ENCODE measurements at places on chromosomes 5 and 9. TPM values are rescaled to one million over a fixed set of nuclear protein-coding genes. Genes with fewer than 3 reads are reported as not detected.

GRCh38 chr9:27337236-27337635 lies 40.3 kb upstream of the EQTN start:
- peaks cover 5% of the 10 kb centered on the region for H3K27me3 ChIP-seq
- no peak overlapping the region for H3K27ac ChIP-seq
- no peaks in the 10 kb centered on the region for H3K36me3 ChIP-seq
- H3K4me1 ChIP-seq, result no peaks in the 10 kb centered on the region
- no peak for DNase-seq
- H3K4me3 ChIP-seq, result no peak overlapping the region

Gene IFNA2
- total RNA-seq, result not detected

- DNase-seq, result no peak
- peak overlapping the region; percentile 50 for H3K27ac ChIP-seq
- peaks cover 14% of the 10 kb centered on the region for H3K4me1 ChIP-seq
- no peaks in the 10 kb centered on the region for H3K36me3 ChIP-seq
- H3K4me3 ChIP-seq, result peak overlapping the region; percentile 96
- peaks cover 3% of the 10 kb centered on the region for H3K27me3 ChIP-seq
Measured at GRCh38 chr9:19409401-19410194, 789 bp downstream of the ACER2 start.

DNA sequence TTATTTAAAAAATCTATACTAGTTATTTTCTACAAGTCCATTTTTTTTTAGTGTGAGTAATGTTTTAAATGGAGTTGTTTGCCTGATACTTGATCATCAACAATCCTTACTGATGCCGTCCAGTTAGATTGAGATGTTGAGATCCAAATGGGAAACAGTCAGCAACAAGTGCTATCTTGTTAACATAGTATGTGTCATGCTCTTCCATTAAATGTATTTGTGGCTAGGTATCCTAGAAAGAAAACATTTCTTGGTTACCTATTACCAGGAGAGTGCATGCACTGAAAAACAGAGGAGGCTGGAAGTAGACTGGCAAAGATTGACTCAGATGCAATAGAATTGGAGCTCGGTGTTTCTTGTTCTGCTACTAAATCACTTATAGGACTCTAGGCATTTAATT lies 123.4 kb upstream of the MAN2A1 start:
- H3K4me1 ChIP-seq, result no peaks in the 10 kb centered on the region
- no peak for DNase-seq
- H3K27ac ChIP-seq, result no peak overlapping the region
- H3K36me3 ChIP-seq, result no peaks in the 10 kb centered on the region

Gene PHYHD1
- total RNA-seq, result 0.68 TPM

Gene BNC2
- not detected for total RNA-seq

DNA sequence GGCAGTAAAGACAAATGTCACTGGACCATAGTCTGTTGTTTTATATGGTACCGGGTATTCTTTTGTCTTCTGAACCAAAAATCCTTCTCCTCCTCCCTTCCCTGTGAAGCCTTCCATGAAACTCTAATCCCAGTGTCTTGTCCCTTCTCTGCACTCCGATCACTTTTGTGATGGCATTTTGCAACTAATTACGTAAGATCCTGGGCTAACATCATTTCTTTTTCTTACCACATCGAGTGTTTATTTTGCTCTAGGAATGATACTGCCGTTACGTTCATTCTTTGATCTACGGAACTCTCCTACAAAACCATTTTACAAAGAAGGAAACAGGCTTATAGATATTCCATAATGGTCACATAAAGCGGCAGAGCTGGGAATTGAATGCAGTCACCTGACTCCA lies 33.7 kb downstream of the SNX18 start:
- H3K4me3 ChIP-seq, result no peak overlapping the region
- H3K27me3 ChIP-seq, result peaks cover 2% of the 10 kb centered on the region
- no peaks in the 10 kb centered on the region for H3K4me1 ChIP-seq
- no peak for DNase-seq
- peaks cover 15% of the 10 kb centered on the region for H3K36me3 ChIP-seq

Gene TMEFF1
- 1.1 TPM for total RNA-seq

Gene IFNA13
- not detected for total RNA-seq

DNA sequence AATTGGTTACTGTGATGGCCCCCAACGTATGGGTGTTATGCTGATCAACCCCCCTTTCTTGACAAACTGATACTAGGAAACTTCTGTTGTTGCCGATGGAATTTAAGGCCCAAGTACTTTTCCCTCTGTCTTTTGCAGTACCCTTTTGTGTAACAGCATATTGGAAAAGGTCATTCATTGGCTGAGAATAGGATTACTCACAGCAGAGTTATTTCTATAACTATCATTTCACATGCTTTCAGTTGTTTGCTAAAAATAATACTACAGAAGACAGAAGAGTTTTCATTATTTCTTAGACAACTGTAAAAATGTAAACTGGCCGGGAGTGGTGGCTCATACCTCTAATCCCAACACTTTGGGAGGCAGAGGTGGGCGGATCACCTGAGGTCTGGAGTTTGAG lies 329.5 kb downstream of the KIAA0825 start:
- H3K27ac ChIP-seq, result no peak overlapping the region
- DNase-seq, result no peak

DNA sequence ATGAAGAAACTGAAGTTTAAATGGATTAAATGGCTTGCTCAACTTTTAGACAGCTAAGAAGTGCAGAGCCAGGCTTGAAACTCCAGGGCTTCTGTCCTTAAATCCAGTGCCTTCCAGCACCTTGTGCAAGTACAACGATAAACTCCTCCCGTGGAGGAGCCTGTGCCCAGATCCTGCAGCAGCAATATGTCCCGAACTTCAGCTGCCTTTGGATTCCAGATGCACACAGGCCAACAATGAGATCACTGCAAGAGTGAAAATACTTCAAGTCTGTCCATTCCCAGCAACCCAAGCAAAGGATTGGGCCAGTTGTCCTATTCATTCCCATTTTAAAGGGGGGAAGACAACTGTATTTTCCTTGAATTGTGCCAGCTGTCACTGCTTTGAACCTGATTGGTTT lies 199.6 kb downstream of the CRB2 start:
- H3K36me3 ChIP-seq, result no peaks in the 10 kb centered on the region
- H3K4me3 ChIP-seq, result no peak overlapping the region
- H3K27ac ChIP-seq, result no peak overlapping the region
- peaks cover 4% of the 10 kb centered on the region for H3K4me1 ChIP-seq
- DNase-seq, result no peak

Gene FOXD4L5
- 0.09 TPM for total RNA-seq

GRCh38 chr5:84650429-84650828 lies 265.7 kb upstream of the EDIL3 start:
- H3K4me1 ChIP-seq, result no peaks in the 10 kb centered on the region
- H3K27me3 ChIP-seq, result no peaks in the 10 kb centered on the region
- H3K36me3 ChIP-seq, result no peaks in the 10 kb centered on the region
- H3K4me3 ChIP-seq, result no peak overlapping the region

DNA sequence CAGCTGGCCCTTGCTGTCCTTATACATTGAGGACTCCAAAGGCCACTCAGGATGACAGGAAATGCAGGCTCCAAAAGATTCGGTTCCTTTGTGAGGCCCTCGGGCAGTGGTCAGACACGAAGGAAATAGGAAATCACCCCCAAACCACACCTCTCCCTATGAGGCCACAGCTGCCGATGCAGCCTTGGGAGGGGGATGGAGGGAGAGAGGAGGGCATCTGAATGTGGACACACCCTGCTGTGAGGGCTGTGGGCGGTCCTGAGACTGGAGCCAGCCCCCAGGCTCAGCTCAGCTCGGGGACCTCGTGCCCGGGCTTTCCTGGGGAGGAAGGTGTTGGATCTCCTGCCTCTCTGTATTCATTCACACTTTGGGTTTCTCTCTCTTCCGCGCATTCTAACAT lies 2.7 kb upstream of the CLPTM1L start:
- peaks cover 14% of the 10 kb centered on the region for H3K4me1 ChIP-seq
- no peak overlapping the region for H3K27ac ChIP-seq
- H3K36me3 ChIP-seq, result peaks cover 13% of the 10 kb centered on the region
- no peak for DNase-seq
- H3K4me3 ChIP-seq, result no peak overlapping the region
- H3K27me3 ChIP-seq, result peaks cover 4% of the 10 kb centered on the region

DNA sequence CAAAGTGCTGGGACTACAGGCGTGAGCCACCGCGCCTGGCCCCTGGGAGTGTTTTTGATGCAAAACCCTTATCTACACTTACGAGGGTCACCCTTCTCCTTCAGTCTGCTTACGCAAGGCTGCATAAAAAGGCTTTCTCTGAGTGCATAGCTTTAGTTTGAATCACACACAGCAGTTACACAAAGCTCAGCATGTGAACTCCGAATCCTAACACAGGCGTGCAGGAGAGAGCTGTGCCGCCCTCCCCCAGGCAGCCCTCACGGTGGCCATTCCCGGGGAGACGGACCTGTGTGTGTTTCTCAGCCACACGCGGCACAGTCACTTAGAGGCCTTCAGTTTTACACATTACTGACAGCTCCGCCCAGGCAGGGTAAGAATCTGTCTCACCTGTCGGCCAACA lies 26.7 kb downstream of the EXD3 start:
- no peak overlapping the region for H3K27ac ChIP-seq
- no peaks in the 10 kb centered on the region for H3K27me3 ChIP-seq
- H3K4me1 ChIP-seq, result no peaks in the 10 kb centered on the region
- no peak overlapping the region for H3K4me3 ChIP-seq

Gene IL4
- 21.6 TPM for total RNA-seq

DNA sequence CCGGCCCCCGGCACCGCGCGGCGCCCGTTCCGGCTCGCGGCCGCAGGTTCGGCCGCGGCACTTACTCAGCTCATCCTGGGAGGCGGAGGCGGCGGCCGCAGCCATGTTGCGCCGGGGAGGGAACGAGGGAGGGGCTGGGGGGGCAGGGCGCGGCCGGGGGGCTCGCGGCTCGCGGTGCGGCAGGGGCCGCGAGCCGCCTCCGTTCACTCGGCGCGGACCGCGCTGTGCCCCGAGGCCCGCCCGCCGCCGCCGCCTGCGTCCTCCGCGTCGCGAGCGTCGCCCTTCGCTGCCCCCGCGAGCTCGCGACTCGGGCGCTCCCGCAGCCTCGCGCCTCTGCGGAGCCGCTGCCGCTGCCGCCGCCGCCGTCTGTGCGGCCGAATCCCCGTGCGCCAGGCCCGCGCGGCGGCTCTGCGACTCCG lies 735 bp downstream of the ECPAS start:
- H3K36me3 ChIP-seq, result peaks cover 22% of the 10 kb centered on the region
- no peak overlapping the region for H3K27ac ChIP-seq
- peaks cover 8% of the 10 kb centered on the region for H3K27me3 ChIP-seq

- H3K4me1 ChIP-seq, result no peaks in the 10 kb centered on the region
- H3K27me3 ChIP-seq, result no peaks in the 10 kb centered on the region
- H3K27ac ChIP-seq, result no peak overlapping the region
- peaks cover 12% of the 10 kb centered on the region for H3K36me3 ChIP-seq
- no peak for DNase-seq
Measured at GRCh38 chr5:147643142-147643541, 133.3 kb upstream of the DPYSL3 start.

- no peak overlapping the region for H3K4me3 ChIP-seq
- no peaks in the 10 kb centered on the region for H3K27me3 ChIP-seq
- no peaks in the 10 kb centered on the region for H3K36me3 ChIP-seq
- no peak overlapping the region for H3K27ac ChIP-seq
- H3K4me1 ChIP-seq, result no peaks in the 10 kb centered on the region
- no peak for DNase-seq
Measured at GRCh38 chr5:121630402-121630801, 221.3 kb upstream of the FTMT start.

DNA sequence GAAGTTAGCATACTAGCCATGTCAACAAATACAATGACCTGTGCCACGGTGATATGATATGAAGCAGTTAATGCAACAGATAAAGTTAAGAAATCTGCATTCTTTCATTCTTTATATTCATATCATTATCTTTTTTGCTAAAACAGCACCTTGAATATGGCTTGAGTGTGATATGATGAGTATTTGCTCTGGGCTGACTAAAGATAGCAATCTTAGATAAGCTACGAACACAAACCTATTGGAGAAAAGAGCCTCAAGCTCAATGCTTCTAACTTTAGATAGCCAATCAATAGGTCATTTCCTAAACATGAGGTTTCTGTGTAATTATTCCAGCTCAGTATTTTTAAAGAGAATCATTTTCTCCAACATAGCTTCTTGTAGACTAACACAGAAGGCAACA lies 61.7 kb downstream of the NR2F1 start:
- no peaks in the 10 kb centered on the region for H3K36me3 ChIP-seq
- peaks cover 1% of the 10 kb centered on the region for H3K4me1 ChIP-seq
- no peaks in the 10 kb centered on the region for H3K27me3 ChIP-seq
- H3K27ac ChIP-seq, result no peak overlapping the region

Gene TNFSF8
- 73.6 TPM for total RNA-seq

Gene CREB3
- total RNA-seq, result 34.3 TPM

Gene PLAA
- total RNA-seq, result 36.4 TPM

GRCh38 chr5:158384535-158385481 lies 525.9 kb upstream of the CLINT1 start:
- no peak for DNase-seq
- no peak overlapping the region for H3K4me3 ChIP-seq
- H3K4me1 ChIP-seq, result peaks cover 3% of the 10 kb centered on the region
- H3K36me3 ChIP-seq, result no peaks in the 10 kb centered on the region
- H3K27ac ChIP-seq, result no peak overlapping the region
- no peaks in the 10 kb centered on the region for H3K27me3 ChIP-seq

DNA sequence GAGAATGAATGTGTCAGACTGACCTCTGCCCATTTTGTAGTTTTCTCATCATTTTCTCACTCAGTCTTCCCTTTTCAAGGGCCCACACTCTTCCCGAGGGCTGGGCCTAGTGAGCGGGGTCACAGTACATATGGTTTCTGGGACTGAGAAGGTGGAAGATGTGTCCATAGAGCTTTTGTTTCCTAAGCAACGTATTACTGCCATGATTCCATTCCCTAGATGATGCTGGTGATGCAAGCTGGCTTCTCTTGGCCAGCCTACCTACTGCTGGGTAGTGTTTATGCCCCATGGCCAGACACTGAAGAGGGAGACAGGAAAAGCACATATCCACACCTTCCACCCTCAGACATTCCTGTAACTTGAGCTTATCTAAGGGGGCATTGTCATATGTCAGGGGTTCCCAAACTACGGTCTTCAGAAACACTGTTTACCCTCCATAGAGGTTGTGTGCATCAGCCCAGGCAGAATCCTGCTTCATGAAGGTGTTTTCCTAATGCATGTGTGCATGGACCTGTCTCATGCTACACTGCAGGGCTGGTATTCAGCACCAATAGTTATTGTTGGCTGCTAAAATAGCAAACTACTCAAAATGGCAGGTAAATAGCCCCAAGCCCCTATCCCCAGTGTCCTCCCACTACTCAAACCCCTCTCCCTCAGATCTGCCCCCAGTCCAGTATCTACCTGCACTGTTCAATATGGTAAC lies 9.5 kb downstream of the IRF1 start:
- peaks cover 48% of the 10 kb centered on the region for H3K36me3 ChIP-seq
- no peak for DNase-seq
- peaks cover 38% of the 10 kb centered on the region for H3K4me1 ChIP-seq
- H3K27ac ChIP-seq, result peak overlapping the region; percentile 57
- H3K27me3 ChIP-seq, result no peaks in the 10 kb centered on the region

DNA sequence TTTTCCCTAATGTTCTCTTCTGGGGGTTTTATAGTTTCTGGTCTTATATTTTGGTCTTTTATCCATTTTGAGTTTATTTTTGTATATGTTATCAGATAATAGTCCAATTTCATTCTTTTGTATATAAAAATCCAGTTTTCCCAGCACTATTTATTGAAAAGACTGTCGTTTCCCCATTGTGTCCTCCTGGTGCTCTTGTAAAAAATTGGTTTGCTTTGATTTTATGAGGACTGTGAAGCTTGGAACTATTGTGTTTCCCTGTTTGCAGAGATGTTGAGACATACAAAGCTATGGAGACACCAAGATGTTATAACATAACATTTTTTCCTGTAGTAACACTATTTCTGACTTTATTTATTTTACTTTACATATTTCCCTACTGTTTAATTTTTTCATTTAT lies 163.3 kb upstream of the TUT7 start:
- no peak for DNase-seq
- H3K36me3 ChIP-seq, result no peaks in the 10 kb centered on the region
- H3K27ac ChIP-seq, result no peak overlapping the region
- no peaks in the 10 kb centered on the region for H3K4me1 ChIP-seq

Gene EFNA5
- total RNA-seq, result 0.32 TPM
